ENCODE measurements at places on chromosomes 12 and 14.

GRCh38 chr12:129494766-129495165 is 409.1 kb downstream of the TMEM132D start:
- no peak for DNase-seq

DNA sequence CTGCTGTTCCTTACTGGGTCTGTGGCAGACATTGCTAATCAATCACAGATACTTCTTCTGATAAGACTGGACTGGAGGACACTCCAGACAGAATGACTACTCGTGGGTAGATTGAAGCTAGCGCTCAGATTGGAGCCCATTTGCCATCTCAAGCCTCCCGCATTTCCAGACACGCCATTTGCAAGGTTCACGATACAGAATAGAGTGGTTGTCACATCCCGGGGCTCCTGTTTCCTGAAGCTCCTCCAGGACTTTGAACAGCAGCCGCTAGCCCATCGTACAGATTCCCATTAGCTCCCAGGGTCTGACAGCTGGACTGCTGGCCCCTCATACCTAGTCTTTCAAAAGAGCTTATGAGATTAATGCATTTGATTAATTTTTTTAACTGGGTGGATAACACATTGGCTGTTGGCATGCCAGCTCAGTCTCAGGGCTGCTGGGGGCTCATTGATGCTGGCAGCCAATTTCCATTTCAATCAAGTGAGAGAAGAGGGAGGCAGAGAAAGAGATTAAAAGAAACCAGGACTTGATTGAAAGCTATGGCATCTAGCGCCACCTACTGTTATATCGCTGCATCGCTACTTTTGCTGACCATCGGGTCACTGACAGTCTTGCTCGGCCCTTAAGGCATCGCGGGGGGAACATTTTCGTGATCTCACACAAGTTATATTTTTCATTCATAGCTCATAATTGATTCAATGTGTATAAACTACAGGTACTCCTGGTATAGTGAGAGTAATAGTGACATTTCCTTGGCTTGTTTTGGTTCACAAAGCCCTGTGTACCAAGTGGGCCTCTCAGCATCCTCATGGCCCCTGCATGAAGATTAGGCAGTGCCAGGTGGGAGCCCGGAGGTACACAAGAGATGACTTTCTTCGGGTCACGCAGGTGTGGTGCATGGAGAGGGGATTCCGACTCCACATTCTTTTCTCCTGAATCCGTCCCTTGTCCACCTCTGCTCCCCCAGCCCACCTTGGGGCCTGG is 78.6 kb downstream of the CCDC60 start:
- DNase-seq, result peak; percentile 27

GRCh38 chr14:68819260-68819691 is 26.4 kb upstream of the ZFP36L1 start:
- DNase-seq, result no peak

DNA sequence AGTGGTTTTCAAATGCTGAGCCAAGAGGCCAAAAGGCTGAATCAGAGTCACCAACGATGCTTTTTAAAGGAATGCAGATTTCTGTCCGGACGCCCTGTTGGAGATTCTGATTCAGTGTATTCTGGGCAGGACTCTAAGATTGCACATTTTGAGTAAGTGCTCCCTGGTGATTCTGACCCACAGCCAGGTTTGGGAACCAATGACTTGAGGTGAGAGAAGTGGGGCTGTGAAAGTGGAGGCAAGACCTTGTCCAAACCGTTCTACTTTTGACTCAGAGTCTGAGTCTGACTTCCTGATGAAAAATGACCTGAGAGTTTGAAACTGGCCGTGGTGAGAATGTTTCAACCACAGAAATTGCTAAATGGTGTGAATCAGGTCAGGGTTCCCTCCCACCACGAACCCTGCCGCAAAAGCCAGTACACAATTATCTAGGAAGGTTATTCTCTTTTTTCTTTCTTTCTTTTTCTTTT is 90.2 kb downstream of the NTN4 start:
- no peak for DNase-seq

DNA sequence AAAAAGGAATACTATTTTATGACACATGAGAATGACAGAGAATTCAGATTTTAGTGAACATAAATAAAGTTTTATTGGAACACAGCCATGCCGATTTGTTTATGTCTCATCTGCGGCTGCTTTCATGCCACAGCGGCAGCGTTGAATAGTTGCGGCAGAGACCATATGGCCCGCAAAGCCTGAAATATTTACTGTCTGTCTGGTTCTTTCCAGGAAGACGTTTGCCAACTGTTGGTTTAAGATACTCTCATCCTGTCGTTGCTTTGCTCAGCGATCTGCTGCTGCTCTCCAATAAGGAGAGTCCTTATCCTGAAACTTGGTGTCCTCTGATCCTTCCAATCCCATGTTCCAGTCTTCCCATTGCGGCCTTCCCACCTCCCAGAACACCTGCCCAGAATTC is 89.9 kb downstream of the SLC24A4 start:
- no peak for DNase-seq

GRCh38 chr12:65958456-65958855 is 134.2 kb downstream of the HMGA2 start:
- no peak for DNase-seq

DNA sequence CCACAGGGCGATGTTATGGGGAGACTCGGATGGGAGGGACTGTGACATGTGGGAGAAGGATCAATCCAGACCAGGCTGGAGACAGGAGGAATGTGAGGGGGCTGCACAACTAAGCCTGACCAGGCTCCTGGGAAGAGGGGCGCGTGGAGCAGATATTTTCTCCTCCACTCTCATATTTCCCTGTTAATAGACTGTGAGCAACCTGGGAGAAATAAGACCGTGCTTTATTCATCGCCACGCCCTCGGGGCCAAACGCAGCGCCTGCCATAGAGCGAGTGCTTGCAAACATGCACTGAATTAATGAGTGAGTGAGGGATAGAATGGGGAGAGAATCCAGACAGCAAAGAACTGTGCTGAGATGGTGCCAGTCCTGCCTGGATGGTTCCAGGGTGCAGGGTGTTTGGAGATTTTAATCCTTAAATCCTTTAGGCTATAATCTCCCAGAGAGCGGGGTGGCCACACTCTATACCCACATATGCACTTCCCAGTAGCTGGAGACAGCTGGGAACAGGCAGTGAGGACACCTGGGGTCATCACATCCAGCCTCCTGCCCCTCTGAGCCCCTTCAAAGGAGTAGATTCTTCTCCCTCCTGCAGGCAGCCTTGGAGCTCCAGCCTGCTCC is 13.6 kb upstream of the FAIM2 start:
- no peak for DNase-seq

GRCh38 chr12:11656550-11656949 is 7.1 kb downstream of the ETV6 start:
- DNase-seq, result no peak

GRCh38 chr12:19916196-19916753 is 452.1 kb upstream of the PDE3A start:
- DNase-seq, result no peak

DNA sequence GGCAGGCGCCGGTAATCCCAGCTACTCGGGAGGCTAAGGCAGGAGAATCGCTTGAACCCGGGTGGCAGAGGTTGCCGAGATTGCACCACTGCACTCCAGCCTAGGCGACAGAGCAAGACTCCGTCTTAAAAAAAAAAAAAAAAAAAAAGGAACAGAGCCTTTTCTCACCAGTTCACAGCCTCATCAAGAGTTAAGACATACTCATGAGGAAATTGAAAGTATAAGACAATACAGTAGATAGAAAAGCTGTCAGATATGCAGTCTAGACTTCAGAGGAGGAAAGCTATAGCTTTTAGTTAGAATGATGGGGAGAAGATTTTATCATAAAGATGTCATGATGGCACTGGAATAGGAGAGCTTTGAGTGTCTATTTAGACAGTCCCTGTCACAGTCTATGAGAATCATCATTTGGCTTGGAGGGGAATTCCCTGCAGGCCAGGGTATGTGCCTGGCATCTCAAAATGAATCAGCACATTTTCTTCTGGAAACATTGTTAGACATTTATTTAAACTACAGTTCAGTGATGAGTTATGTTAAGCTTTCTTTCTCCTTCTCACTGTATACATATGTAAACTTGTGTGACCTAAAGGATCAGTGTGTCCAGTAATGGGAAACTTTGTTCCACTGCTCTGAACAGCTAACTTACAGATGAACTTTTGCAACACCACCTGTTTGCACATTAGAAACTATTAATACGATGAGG is 2.9 kb upstream of the RAB35 start:
- DNase-seq, result no peak

GRCh38 chr14:73713206-73713802 is 880 bp downstream of the PNMA1 start:
- DNase-seq, result no peak

GRCh38 chr14:102528431-102529170 is 19.0 kb upstream of the ANKRD9 start:
- peak; percentile 20 for DNase-seq

DNA sequence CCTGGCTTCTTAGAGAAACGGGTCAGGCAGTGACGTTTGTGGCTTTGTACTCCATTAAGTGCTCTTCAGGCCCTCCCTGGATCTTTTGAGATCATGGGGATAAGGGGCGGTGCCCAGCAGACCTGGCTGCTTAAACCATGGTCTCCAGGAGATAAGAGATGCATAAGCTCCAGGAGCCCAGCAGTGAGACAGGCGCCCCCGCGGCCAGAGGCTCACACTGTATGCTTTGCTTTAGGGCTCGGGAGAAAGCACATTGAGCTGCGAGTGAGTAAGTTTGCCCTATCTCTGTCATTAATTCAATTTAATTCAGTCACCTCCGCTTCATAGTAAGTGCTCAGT is 359.5 kb downstream of the CACNA1C start:
- DNase-seq, result no peak

- DNase-seq, result no peak
Measured at GRCh38 chr12:4420138-4420670, 25.4 kb downstream of the FGF6 start.
